ENCODE measurements at places on chromosomes 4 and X.

- DNase-seq, result no peak
Measured at GRCh38 chrX:63354484-63354883, 3.4 kb upstream of the SPIN4 start.

GRCh38 chr4:13524504-13525243, 19.6 kb downstream of the NKX3-2 start:
- no peak for DNase-seq

DNA sequence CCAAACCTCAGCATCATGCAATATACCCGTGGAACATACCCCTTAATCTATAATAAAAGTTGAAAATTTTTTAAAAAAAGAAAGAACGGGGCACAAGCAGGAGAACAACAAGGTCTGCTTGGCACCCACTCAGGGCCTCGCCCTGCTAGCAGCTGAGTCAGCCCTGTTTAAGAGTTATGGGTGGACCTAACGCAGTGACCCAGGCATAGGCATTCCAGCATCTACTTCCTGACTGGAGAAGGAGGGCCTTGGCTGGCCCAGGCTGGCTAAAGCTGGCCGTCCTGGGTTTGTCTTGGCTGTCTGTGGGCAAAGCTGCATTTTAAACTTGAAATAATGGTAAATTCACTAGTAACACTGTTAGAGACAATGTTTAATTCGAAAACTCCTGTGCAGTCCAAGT, 236.7 kb upstream of the PGRMC2 start:
- DNase-seq, result no peak

GRCh38 chrX:49695276-49696180, at the start of gene PAGE1:
TSS of gene PAGE1 (minus strand) at chrX:49695984. CDS start at chrX:49694770, 1,214 bp downstream.
- no peak for DNase-seq

DNA sequence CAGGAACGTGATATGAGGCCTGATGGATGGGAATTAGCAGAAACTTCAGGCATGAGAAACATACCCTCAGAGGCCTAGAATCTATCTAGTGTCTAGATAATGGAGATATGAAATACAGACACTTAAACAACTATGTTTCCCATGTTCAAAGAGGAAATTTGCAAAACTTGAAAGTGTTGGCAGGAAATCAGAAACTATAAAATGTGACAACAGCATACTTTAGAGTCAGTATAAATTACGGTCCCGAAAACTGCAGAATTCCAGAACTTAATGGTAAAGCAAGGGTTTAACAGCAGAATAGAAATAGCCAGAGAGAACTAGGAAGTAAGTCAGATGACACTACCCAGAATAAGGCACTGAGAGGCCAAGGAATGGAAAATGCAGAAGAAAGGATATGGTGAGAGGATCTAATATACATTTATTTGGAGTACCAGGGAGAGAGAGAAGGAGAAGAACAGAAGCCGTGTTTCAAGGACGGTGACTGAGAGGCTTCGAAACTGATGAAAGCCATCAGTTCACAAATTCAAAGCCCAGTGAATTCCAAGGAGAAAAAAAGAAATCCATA, 7.4 kb downstream of the HTT-AS start:
- no peak for DNase-seq

DNA sequence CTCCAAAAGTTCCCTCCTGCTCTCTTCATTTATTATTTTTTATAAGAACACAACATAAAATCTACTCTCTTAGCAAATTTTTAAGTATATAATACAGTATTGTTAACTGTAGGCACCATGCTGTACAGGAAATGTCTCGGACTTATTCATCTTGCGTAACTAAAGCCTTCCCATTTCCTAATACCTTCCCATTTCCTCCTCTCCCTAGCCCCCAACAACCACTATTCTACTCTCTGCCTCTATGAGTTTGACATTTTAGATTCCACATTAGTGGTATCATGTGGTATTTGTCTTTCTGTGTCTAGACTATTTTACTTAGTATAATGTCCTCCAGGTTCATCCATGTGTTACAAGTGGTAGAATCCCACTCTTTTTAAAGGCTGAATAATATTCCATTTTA, 15.8 kb upstream of the SYTL4 start:
- DNase-seq, result no peak

GRCh38 chrX:68721991-68722860, 74.8 kb downstream of the STARD8 start:
- DNase-seq, result no peak

DNA sequence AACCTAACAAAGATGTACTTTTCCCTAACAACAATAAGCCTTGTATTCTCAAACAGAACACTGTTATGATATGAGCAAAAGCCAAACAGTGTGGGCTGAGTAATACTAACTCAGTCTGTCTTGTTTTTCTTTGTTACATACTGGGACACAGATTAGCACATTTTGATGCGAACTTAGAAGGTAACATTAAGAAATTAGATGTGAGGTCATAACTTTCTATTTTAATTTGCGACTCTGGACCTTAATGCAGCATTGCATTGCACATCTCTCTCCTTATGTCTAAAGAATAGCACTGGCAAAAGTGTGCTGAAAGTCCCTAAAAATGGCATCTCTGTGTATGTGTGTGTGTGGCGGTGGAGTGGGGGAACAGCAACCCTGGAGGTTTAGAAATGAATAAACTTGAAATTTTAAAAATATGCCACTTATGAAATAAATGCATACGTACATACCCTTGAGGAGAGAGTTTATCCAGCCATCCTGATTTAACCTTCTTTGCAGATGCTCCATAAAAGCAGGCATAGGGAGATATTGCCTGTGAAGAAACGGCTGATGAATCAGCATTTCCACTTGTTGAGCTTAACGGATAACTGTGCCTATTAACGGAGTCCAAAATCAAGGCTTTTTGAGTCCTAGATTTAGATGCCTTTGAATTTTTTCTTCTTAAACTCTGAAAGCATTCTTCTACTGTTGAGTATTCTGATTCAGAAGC, 34.2 kb downstream of the ARAP2 start:
- no peak for DNase-seq

- DNase-seq, result no peak
Measured at GRCh38 chr4:101540336-101540735, 193.0 kb upstream of the PPP3CA start.

GRCh38 chr4:83851261-83852084, 315.6 kb downstream of the GPAT3 start:
- no peak for DNase-seq

DNA sequence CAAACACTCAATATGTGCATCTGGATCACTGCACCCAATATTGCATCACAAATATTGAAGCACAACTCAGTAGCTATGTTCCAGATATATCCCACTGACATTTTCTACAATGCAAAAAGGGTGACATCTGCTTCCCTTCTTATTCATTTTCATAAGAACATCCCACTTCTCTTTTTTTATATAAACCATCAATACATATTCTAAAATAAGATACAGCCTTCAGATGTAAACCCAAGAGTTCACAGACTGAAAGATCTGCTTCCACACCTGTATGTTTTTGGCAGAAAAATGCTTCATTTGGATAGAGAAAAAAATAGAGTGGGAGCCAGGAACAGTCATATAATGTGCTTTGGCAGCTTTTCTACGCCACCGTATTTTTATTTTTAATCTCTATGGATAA, 815.6 kb upstream of the ADGRL3 start:
- DNase-seq, result no peak

DNA sequence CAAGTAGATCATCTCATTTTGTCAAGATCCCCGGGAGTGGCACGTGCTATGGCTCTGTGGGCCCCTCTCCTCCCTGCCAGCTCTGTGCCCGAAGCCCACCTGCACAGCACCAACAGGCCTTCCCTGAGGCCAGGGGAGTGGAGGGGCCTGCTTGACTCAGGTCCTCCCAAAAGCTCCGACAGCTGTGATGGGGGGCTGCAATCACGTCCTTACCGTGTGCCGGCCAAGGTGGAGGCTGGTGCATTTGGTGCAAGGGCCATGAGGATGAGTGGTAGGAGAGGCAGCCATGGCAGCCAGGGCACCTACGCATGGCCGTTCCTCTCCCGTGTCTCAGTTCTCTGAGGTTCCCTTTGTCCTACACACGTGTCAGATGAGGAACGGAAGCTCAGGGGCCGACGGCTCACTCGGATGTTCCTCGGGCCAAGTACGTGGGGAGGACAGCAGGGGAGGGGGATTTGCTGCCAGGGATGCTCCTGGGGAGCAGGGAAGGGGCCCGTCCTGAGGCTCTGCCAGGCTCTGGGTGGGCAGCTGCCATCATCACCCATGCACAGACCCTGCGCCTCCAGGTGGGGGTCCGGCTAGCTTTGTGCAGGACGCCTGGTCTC, 95.8 kb downstream of the HMX1 start:
- no peak for DNase-seq

DNA sequence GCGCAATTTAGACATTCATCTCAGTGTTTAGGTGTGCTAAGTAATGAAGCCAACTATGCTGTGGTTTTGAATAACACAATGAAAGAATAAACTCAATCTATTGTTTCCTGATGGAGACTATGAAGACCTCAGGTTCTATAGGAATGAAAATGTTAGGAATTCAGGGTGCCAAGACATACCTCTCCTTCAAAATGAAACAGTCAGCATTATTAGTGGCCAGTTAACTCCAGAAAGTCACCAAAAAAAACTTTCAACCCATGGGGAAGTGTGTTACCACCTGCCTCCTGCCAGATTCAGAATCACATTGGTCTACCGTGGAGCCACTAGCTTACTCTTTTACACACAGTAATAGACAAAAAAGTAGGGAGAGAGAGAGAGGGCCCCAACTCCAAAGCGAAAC, 352.9 kb downstream of the GABRG1 start:
- no peak for DNase-seq

- no peak for DNase-seq
Measured at GRCh38 chrX:6029014-6029413, 199.7 kb downstream of the NLGN4X start.

DNA sequence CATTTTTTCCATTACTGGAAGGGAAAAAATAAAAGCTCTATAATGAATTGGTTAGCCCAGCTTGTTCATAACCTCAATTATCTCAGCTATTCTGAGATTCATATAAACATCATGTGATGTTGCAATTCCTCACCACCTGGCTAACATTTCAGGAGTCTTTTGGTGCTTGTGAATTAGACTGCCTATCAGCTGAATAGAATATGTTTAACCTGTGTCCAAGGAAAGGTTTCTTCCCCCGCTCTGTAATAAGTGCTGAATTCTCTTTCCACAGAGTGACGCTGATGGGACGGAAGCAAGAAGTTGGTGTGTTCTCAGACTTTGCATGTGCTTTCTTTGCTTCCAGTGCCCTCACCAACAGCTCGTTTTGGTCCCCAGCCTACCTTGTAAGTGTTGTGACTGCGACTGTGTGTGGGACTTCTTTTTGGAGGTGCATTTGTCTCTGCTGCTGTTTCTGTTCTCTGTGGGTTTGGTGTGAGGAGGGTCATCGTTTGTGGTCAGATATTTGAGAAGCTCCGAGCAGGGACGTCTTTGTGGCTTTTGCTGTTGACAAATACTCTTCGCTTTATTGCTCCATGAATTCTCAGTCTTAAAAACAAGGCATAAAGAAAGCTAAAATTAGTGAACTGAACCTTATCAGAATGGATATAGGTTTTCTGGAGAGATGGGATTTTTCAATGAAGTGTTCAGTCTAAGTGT, 61.7 kb downstream of the PPARGC1A start:
- no peak for DNase-seq

DNA sequence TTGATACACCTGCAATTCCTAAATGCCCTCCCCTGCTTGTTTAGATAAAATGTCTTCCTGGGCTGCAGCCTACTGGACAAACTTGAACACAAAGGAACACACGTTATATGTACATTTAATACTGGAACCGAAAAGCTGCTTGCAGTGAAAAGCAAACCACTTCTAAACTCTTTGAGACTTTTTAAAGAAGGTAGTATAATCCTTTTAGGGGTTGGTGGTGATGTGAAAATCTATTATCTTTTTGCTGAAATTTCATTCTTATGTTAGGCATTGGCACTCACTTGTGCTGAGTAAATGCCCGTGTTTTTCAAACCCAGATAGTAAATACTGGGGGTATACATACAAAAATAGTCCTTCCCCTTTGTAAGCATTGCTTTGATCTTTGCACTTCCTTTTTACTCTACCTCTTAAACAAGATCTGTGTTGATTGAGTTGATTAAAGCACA, 2.2 kb downstream of the NFKB1 start:
- no peak for DNase-seq

GRCh38 chrX:120761810-120762209, 113.9 kb downstream of the CT47B1 start:
- no peak for DNase-seq

DNA sequence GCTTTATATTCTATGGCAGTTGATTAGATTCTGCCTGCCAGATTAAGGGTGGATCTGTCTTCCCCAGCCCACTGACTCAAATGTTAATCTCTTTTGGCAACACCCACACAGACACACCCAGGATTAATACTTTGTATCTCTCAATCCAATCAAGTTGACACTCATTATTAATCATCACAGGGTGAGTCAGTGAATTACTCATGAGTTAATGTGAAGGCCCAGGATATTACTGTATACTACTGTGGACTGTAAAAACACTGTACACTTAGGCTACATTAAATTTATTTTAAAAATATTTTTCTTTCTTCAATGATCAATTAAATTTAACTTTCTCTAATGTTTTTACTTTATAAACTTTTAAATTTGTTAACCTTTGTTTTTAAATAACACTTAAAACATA, 87.7 kb downstream of the NAP1L3 start:
- DNase-seq, result no peak

- DNase-seq, result no peak
Measured at GRCh38 chr4:177159600-177159999, 150.1 kb upstream of the NEIL3 start.

DNA sequence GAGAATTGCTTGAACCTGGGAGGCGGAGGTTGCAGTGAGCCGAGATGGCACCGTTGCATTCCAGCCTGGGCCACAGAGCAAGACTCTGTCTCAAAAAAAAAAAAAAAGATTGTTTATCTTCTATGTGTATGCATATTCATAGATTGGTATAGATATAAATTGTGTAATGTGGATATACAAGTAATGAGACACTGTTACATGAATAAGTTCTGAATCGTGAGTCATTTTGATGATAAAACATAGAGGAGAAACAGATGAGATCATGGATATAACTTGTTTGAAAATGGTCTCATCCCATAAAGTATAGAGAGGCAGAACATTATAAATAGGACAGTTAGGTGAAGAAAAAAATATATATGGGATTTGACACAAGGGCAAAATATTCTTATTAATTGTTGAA, 628.0 kb downstream of the IL1RAPL1 start:
- DNase-seq, result no peak

DNA sequence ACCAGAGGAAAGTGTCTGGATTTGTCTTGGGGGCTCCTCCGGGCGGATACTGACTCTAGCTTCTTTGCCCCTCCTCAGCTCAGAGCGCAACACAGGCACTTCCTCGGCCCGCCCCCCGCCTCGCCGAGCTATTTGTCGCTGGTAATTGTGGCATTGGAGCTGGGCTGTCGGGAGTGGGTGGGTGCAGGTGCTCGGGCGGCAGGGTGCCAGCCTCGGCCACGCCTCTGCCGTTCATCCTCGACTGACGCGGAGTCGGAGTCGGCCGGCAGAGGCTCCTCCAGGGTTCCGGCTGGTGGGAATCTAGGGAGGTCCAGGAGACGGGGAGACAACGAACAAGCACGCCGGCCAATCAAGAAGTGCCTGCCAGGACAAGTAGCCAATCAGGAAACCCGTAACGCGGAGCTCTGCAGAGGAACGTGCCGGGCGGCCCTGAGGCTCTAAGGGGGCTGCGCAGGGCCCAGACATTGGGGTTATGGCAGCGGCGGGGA, 3.9 kb upstream of the SYN1 start:
- DNase-seq, result no peak

- DNase-seq, result no peak
Measured at GRCh38 chr4:3479358-3480101, 16.4 kb downstream of the DOK7 start.

All from frontal cortex (tissue), 4 donors.